ENCODE measurements at places on chromosomes 12 and 14.
A peak's percentile ranks its signal among the peaks of the same experiment; 100 is the strongest.

DNA sequence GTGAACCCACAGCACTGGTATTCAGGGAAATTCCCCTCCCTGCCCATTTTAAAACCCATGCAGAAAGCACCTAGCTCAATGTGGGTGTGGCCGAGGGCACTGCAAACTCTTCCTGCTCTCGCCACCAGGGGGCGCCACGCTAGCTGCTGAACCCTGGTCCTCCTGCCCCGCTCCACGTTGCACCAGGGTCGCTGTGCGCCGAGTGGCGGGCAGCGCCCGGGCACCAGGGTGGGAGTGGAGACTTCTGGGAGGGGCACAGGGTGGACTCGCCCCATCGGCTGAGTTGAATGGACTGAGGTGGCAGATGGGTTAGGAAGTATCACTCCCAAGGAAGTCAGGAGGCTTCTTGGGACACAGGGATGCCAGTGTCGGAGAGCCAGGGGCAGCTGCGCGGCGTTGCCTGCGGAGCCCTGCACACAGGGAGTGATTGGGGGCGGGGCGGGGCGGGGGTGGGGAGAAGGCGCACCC lies 48.1 kb upstream of the BCL11B start:
- DNase-seq, result peak; percentile 53

GRCh38 chr12:67702136-67702535 lies 53.6 kb downstream of the DYRK2 start:
- DNase-seq, result no peak

GRCh38 chr12:14126692-14127091 lies 145.3 kb upstream of the GRIN2B start:
- DNase-seq, result no peak

- no peak for DNase-seq
Observed at GRCh38 chr14:56138928-56139327, 20.7 kb downstream of the PELI2 start.

- no peak for DNase-seq
Observed at GRCh38 chr14:64569138-64569631, 19.4 kb downstream of the PPP1R36 start.

- no peak for DNase-seq
Observed at GRCh38 chr12:52906191-52906601, 1.3 kb upstream of the KRT8 start.

DNA sequence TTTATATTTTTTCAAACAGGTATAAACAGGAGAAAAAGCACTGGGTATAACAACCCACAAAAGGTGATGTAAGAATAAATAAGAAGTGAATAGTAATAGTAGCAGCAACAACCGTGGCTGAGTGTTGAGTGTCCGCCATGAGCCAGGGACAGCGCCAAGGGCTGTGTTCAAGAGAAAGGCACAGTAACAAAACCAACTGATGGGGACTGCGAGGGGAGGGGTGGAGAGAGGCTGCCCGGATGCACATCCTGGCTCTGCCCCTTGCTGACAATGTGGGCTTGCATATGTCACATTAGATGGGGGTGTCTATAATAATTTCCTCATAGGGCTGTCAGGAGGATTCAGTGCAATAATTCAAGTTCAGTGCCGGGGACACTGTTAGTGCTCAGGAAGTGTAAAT lies 912.4 kb downstream of the VRK1 start:
- DNase-seq, result no peak

GRCh38 chr12:29537298-29537697 lies 39.8 kb upstream of the OVCH1 start:
- no peak for DNase-seq

DNA sequence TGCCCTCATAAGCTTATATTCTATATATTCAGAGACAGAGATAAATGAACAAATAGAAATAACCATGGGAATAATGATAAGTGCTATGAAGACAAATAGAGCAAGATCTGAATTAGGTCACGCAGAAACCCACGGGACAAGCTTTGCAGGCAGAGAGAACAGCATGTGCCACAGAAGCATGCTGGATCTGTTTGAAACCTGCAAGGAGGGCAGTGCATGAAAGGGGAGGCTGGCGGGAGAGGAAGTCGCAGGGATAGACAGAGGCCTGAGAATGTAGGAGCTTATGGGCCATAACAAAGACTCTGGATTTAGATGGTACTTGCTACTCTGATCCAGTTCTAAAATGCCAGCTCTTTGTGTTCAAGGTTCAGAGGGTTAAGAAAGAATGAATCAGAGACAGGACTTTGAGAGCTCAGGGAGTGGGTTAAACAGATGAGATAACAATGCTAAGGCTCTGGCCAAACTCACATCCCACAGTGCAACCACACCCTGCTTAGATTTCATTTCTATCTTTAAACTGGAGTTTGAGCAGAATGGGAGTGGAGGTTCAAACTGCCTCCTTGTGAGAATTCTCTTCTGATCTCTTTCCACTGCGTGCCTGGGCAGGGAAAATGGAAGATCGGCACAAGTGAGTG lies 49.2 kb upstream of the PPP1R12A start:
- no peak for DNase-seq
